Keratinocyte (primary cell): ENCODE measurements at places on chromosomes 16 and 17. TPM values are rescaled to one million over a fixed set of nuclear protein-coding genes. Genes with fewer than 3 reads are reported as not detected.

Gene KIFC3
- 22.7 to 32.8 TPM (median 27.9 TPM) in 3 replicates for polyA plus RNA-seq

Gene SPHK1
- 50.2 to 113 TPM (median 84.7 TPM) in 3 replicates for polyA plus RNA-seq

Gene CHAD
- not detected in 3 replicates for polyA plus RNA-seq

Gene KRTAP4-9
- not detected in 3 replicates for polyA plus RNA-seq

Gene PRR11
- polyA plus RNA-seq, result 15.2 to 48.6 TPM (median 40.1 TPM) in 3 replicates

Gene FBXO39
- polyA plus RNA-seq, result 1.9 to 3.3 TPM (median 2.5 TPM) in 3 replicates

Gene CLEC10A
- polyA plus RNA-seq, result not detected in 3 replicates

Gene KLHL10
- polyA plus RNA-seq, result 0.06 to 0.21 TPM (median 0.19 TPM) in 3 replicates

Gene P2RX1
- not detected in 3 replicates for polyA plus RNA-seq

Gene PITPNM3
- 7.7 to 13.6 TPM (median 8.3 TPM) in 3 replicates for polyA plus RNA-seq

Gene BAHCC1
- 0.52 to 1.0 TPM (median 0.80 TPM) in 3 replicates for polyA plus RNA-seq

- no peaks in the 10 kb centered on the region for H3K4me1 ChIP-seq
- H3K27me3 ChIP-seq, result peaks cover 2% of the 10 kb centered on the region
- H3K36me3 ChIP-seq, result no peaks in the 10 kb centered on the region
- no peak for DNase-seq
Measured at GRCh38 chr17:2830678-2831077, 34.4 kb downstream of the RAP1GAP2 start.

DNA sequence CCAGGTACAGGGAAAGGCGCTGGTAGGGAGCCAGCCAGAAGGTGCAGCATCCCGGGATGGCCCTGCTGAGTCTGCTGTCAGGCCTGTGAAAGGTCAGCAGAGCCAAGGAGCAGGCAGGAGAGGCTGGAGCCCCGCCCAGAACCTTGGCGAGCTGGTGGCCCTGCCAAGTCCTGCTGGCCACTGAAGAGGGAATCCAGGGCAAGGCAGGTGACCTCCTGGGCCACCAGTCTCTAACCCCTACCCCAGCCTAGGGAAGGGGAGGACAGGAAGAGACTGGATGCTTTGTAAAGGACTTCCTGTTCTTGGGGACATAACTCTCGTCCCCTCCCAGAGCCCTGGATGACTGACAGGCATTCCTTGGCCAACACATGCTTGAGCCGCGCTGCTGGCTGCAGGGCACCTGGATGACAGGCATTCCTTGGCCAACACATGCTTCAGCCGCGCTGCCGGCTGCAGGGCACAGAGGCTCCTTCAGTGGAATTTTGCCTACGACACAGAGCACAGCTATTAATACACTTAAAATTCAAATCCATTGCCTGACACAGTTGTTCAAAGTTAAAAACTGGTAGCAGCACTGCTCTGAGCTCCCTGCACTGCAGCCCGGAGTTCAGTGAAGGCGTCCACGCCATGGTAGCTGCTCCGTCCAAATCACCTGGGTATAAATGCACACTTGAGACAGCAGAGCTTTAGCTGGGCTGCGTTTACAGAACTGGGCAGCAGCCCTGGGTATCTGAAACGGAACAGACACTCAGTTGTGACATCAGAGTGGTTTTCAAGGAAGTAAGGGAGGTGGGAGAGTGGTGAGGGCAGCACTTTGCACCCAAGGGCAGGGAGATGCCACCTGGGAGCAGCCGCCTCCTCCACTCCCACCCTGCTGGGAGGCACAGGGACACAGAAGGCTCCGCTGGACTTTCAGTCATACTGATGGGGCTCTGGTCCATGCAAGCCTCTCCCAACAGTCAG, 2.0 kb upstream of the BRICD5 start:
- H3K4me3 ChIP-seq, result peak overlapping the region; percentile 61
- H3K27ac ChIP-seq, result no peak overlapping the region
- peaks cover 13% of the 10 kb centered on the region for H3K4me1 ChIP-seq
- H3K27me3 ChIP-seq, result no peaks in the 10 kb centered on the region
- DNase-seq, result no peak

DNA sequence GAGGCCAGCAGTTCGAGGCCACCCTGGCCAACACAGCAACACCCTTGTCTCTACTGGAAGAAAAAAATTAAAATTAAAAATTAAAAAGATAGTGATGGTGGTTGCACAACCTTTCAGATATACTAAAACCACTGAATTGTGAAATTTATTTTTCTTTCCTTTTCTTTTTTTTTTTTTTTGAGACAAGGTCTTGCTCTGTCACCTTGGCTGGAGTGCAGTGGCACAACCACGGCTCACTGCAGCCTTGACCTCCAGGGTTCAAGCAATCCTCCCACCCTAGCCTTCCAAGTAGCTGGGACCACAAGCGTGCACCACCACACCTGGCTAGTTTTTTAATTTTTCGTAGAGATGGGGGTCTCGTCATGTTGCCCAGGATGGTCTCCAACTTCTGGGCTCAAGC, 254.4 kb downstream of the SLC39A11 start:
- no peaks in the 10 kb centered on the region for H3K36me3 ChIP-seq
- no peaks in the 10 kb centered on the region for H3K27me3 ChIP-seq
- H3K27ac ChIP-seq, result no peak overlapping the region
- DNase-seq, result no peak
- no peaks in the 10 kb centered on the region for H3K4me1 ChIP-seq
- no peak overlapping the region for H3K4me3 ChIP-seq

GRCh38 chr17:17130077-17130844, 75.9 kb downstream of the PLD6 start:
- no peak overlapping the region for H3K27ac ChIP-seq
- no peak overlapping the region for H3K4me3 ChIP-seq
- no peak for DNase-seq

DNA sequence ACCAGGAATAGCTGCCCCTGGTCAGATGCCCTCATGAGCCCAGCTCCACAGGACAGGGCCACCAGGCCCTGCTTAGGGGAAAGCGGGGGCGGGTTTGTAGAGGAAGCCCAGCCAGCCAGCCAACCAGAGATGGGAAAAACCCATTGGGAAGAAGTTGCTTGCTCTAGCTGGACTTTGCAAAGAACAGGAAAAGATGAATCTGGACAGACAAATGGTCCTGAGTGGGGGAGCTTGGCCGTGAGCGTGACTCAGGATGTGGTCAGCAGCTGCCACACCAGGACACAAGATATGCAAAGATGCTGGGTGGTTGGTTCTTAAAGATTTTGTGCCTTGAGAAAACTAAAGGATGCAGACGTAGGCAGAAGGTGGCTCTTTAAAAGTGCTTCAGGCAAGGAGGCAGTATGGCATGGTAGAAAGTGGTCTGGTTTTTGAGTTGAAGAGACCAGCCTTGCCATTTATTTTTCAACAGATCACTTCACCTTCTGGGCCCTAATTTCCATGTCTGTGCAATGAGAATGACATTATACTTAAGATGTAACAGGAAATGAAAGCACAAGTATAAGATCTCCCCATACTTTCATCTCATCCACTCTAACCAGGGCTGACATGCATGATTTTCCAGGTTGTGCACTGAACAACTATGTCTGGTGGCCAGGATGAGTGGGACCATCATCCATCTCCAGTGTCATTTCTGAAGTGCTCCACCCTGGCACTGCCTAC, 27.8 kb upstream of the HEATR6 start:
- peaks cover 2% of the 10 kb centered on the region for H3K4me1 ChIP-seq
- no peak for DNase-seq
- no peaks in the 10 kb centered on the region for H3K27me3 ChIP-seq
- H3K36me3 ChIP-seq, result no peaks in the 10 kb centered on the region

DNA sequence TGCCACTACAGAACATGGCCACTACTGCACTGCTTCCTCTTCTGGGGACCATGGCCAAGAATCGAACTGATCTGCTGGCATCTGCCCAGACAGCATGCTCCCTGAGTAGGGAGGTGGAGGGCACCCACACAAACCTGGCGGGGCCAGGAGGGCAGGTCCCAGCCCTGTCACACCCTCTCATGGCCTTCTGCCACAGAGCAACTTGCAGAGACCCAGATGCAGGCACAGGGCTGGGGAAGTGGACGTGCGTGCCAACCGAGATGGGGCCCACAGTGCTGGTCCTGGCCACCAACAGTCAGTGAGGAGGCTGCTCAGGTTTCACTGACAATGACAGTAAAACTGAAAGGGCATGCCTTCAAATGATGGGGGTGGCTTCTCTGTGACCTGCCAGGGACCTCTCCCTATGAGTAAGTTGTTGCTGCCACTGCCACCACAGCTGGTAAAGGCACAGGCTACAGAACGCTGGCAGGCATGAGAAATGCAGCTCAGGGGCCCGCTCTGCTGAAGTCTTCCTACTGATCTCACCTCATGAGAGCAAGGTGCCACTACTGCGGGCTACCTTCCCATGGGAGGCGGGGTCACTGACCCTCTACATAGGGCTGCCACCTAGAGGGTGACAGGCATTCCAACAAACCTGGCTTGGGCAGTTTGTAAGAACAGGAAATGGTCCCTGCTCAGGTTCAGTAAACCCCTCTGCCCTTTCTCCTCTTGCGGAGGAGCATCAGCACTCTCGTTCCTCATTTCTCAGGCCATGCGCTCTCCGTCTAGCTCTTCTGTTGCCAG, 15.5 kb downstream of the HIC1 start:
- H3K27ac ChIP-seq, result no peak overlapping the region
- H3K4me1 ChIP-seq, result peaks cover 5% of the 10 kb centered on the region
- H3K4me3 ChIP-seq, result no peak overlapping the region
- H3K27me3 ChIP-seq, result no peaks in the 10 kb centered on the region
- H3K36me3 ChIP-seq, result peaks cover 21% of the 10 kb centered on the region

- no peak overlapping the region for H3K27ac ChIP-seq
- H3K36me3 ChIP-seq, result peaks cover 3% of the 10 kb centered on the region
- H3K27me3 ChIP-seq, result no peaks in the 10 kb centered on the region
Measured at GRCh38 chr17:42522798-42523278, 13.2 kb upstream of the NAGLU start.

DNA sequence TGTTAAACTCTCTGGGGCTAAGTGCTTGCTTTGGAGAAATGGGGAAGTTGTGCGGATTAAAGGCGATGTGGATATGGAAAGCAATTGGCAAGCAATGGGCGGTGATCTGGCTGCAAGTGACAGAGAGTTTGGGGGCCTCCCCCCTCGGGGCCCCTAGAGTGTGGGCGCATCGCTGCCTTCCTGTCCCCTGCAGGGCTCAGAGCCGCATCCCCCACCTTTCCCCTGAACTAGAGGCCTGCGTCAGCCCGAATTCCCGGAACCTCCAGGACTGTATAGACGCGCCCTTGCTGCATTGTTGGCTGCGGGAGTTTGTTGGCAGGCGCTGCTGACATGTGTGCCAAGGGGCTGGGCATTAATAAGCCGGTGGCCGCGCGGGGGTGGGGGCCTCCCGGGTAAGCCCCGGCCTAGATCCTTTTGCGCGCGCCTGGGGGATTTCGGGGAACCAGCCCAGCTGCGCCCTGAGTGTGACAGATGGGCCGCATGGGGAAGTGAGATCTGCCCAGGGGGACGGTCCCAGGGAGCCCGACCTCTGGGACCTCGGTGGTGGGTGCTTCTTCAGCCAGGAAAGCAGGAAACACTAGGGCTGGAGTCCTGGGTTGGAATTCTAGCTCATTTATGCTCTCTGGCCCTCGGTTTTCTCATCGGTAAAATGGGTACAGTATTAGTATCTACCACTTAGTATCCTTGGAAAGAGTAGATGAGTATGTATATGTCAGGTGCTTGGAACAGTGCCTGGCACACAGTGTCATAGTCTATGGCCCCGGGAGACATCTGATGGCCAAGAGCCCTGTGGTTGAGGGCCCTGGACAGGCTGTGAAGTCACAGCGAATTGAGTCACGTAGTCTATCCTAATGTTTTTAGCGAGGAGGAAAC, 1.0 kb downstream of the EEF2K start:
- H3K27ac ChIP-seq, result peak overlapping the region; percentile 73
- DNase-seq, result no peak
- peaks cover 34% of the 10 kb centered on the region for H3K4me1 ChIP-seq

DNA sequence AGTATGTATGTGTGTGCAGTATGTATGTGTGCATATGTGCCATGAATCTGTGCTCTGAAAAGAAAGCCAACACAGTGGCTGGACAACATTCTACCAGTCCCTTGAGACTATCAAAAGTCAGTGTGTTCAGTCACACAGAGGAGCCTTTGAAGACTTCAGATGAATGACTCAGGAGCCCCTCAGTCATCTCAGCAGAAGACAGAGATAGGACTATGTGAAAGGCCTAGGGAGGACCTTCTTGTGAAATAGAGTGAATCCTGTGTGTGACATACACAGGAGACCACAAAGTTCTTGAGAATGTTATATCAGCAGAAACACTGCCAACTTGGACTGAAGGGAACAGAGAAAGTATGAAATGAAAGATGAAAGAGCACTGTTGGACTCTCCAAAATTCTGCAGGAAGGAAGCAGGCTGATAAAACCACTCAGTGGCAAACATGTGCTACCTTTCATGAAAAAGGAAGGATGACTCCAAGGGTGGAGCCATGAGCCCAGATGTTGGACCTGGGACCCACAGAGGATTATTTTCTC, 108.4 kb downstream of the METRNL start:
- H3K27ac ChIP-seq, result no peak overlapping the region
- peaks cover 4% of the 10 kb centered on the region for H3K27me3 ChIP-seq
- no peak overlapping the region for H3K4me3 ChIP-seq
- no peak for DNase-seq
- H3K4me1 ChIP-seq, result no peaks in the 10 kb centered on the region

DNA sequence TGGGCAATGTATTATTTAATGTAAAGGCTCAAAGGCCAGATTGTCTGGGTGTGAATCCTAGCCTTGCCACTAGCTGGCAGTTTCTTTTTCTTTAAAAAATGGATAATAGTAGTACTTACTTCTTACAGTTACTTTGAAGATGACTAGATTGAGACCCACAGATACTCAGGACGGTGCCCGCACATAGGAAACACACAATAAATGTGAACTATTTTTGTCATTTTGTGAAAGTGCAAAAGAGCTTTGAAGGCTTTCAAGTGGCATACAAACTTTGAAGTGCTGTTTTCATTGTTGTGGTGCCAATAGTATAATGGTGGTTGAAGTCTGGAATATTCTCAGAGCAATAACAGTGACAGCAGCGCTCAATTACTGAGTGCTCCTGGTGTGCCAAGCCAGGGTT, 63.6 kb downstream of the OTOA start:
- H3K36me3 ChIP-seq, result no peaks in the 10 kb centered on the region
- H3K27me3 ChIP-seq, result peaks cover 3% of the 10 kb centered on the region
- H3K27ac ChIP-seq, result no peak overlapping the region
- H3K4me3 ChIP-seq, result no peak overlapping the region
- H3K4me1 ChIP-seq, result no peaks in the 10 kb centered on the region

DNA sequence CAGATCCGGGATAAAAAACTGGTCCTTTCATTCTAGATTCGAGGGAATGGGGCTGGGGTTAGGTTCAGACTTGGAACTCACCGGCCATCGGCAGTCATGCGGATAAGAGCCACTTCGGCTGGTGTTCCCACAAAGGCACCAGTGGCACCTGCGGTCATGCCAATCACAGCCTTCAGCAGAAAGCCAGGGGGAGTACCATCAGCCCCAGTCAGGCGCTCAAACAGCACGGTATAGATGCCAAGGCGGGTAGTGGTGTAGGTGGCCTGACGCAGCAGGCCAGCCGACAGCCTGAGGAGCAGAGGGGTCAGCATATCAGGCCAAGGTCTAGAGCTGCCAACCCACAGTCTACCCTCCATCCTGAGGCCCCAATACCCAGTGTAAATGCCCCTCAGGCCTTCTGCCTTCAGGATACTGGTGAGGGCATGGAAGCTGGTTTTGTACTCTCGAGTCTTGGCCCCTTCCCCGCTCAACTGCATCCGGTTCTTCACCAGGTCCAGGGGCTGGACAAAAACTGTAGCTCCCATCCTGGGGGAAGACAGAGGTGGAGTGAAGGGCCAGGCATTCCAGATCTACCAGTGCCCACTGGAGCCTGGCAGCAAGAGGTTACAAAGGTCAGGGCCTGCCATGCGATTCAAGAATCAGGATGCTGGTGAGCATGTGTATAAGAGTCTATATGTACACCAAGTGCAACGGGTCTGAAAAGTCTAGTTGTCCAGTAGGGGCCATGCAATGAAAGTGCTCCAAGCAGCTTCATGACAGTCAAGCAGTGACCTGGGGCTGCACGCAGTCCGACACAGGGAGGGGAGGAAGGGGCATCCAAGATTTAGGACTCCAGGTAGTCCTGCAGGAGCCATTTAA, 929 bp downstream of the SLC25A11 start:
- H3K27me3 ChIP-seq, result no peaks in the 10 kb centered on the region
- peaks cover 28% of the 10 kb centered on the region for H3K4me1 ChIP-seq
- no peak for DNase-seq
- peaks cover 20% of the 10 kb centered on the region for H3K36me3 ChIP-seq
- H3K27ac ChIP-seq, result peak overlapping the region; percentile 98
